Upper lobe of left lung (tissue), 6 donors: ENCODE measurements at places on chromosomes 7 and 10.

DNA sequence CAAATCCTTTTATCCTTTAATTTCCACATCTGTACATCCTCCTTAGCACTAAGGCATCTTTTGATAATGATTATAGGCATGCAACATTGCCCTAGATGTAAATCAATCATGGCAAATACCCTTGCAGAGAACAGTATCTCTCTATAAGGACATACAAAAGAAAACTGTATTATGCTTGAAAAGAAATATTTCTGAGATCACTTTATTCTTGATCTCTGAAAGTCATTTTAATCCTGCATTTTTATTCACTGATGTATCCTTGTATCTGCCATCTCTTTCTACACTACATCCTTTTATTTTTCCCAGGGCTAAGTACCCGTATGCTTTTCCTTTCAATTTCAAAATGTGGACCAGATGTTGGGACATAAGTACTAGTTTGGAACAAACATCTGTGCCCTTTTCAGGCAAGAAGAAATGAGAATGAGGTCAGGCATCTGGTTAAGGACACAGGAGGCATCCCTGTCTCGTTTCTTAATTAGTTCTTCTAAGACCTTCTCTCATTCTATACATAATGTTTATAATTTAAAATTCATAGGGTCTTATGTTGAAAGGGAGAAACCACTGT, 338.6 kb downstream of the CNTNAP2 start:
- no peak for DNase-seq

DNA sequence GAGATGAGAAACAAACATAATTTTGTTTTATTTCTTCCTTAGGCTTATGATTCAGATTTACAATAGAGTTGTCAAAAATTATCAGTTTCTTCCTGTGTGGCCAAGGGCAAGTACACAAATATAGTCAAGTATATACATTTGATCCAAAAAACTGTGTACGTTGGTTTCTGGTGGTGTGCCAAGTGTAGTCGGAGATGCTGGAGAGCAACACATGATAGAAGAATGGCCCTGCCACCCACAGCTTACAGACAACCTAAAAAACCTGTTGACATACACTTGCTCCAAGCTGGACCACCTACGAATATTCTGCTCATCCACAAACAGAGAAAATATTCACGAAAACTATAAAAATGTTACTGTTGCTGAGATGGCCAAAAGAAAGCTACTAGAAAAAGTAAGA, 890.8 kb upstream of the PHF14 start:
- no peak for DNase-seq

GRCh38 chr7:81187753-81188152, 268.9 kb upstream of the SEMA3C start:
- DNase-seq: no peak

DNA sequence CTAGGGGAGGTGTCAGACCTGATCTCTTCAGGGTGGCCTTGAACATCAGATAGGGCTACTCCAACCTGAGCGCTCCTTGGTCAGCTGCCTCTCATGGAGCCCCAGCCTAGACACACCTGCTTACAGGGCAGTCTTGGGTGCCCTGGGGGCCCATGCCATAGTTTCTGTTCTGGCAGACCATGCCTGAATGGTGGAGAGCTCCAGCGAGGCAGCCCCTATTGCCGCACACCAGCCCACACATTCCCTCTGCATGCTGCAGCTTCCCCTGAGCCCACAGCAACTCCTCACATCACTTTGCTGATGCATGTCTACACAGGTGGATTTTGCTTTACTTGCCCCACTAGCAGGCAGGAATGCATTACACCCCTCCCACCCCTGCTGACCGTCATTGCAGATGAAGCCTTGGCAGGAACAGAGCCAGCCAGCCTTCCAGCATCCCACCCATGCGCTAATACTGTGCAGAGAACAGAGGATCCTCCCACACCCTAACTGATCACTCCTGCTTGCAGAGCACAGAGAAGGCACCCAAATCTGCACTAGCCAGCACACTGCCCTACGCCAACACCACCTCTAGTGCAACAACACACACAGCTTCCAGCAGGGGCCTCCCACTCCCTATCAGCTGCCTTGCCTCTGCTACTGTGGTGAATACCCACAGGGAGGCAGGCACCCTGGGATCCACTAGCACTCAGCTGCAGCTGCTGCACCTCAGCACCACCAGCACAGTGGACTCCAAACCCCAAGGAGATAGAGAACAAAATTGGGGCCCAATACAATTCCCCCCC, 43.0 kb upstream of the GRM3 start:
- DNase-seq: peak; percentile 1

DNA sequence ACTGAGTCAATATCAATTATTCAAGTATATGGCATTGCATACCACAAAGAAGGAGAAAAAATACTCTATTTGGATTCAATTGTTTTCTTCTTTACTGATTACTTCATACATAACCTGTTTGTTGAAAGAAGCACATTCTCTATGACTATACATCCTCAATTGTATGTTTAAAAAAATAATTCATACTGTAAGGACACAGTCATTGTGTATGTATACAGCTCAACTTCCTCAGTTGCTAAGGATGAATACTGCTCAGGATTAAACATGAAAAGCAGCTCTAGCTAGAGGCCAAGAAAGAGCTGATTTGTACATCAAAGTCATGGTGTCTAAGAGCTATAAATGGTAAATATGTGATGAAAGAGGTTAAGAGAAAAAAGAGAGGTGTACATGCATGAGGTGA, 15.8 kb upstream of the BPGM start:
- no peak for DNase-seq

GRCh38 chr10:100182281-100182680, 3.5 kb downstream of the ERLIN1 start:
- peak; percentile 34 for DNase-seq

GRCh38 chr10:86648704-86649427, 5.5 kb upstream of the OPN4 start:
- peak; percentile 35 for DNase-seq

GRCh38 chr7:47379629-47380324, 202.1 kb downstream of the TNS3 start:
- DNase-seq: peak; percentile 82

DNA sequence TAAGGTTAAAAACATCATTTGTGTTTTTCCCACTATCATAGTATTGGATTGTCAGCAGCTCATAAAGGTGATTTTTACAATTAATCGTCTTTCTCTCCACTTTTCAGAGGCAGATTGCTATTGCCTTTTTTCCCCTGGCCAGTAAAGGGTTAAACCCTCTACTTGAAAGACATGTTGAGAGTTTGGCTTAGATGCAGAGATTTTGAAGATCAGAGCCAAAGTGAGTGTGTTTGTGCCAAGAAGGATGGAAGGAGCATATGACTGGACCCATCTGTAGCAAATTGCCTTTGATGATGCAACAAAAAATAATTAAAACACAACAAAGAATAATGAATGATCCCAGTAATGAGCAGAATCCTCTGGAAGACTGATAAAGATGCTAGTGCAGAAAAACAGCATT, 373.1 kb downstream of the MALRD1 start:
- no peak for DNase-seq

DNA sequence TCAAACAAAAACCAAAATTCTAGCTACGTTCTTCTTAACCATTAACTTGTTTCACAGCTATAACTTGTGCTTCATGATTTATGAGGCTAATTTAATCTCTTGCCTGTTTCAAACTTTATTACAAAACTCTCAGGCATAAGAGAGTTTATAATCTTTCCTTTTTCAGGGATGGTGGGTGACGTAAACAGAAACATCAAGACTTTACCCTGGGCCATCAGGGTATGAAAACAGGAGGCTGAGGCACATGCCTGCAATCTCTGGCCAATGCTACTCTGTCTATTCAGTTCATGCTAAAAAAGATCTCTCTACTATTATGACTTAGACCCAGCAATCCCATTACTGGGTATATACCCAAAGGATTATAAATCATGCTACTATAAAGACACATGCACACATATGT, 55.9 kb upstream of the VWC2 start:
- DNase-seq: no peak

- DNase-seq: no peak
Measured at GRCh38 chr7:159155410-159155809, 10.7 kb upstream of the VIPR2 start.

DNA sequence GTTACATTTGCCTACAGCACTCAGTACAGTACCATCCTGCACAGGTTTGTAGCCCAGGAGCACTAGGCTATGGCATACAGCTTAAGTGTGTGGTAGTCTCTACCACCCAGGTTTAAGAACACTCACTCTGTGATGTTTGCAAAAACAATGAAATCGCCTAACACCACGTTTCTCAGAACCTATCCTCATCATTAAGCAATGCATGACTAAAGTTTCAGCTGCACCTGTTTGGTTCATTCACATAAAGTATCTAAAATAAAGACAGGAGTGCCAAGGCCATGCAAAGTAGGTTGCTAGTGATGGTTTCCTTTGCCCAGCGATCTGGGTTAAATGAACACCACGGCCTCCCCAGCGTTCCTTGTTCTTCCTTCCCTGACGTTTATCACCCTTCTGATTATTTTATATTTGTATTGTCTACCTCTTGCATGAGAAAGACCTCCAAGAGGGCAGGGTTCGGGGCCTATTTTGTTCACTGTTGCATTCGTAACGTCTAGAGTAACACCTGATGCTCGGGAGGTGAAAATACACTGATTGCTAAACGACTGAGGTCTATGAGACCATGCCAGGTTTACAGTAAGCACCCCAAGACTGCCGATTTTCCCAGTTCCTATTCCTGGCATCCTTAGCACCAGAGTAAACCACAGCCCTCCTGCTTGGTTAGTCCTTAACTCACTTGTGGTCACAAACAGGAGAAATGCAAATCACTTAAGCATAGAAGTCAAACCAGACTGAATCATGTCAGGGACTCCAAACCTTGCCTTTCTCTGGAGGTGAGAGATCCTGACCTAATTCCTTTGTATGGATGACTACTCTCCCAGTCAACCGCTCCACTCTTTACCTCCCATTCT, 204.1 kb upstream of the NFE2L3 start:
- DNase-seq: no peak

DNA sequence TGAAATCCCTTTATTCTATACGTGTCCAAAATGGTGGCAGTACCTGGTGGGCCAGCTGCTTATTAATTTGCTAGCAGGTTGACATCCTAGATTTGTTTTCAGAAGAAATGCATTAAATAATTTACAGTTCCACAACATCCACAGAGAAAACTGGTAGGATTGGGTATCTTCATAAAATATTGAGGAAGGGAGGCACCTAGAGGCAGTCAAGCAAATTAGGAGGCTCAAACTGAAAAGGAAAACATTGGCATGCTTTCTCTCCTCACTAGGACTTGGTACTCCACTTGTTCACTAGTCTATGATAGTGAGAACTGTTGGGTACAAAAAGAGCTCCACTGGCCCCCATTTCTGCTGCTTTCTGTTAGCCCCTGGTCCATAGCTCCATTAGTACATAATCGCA, 18.3 kb upstream of the LRGUK start:
- no peak for DNase-seq

DNA sequence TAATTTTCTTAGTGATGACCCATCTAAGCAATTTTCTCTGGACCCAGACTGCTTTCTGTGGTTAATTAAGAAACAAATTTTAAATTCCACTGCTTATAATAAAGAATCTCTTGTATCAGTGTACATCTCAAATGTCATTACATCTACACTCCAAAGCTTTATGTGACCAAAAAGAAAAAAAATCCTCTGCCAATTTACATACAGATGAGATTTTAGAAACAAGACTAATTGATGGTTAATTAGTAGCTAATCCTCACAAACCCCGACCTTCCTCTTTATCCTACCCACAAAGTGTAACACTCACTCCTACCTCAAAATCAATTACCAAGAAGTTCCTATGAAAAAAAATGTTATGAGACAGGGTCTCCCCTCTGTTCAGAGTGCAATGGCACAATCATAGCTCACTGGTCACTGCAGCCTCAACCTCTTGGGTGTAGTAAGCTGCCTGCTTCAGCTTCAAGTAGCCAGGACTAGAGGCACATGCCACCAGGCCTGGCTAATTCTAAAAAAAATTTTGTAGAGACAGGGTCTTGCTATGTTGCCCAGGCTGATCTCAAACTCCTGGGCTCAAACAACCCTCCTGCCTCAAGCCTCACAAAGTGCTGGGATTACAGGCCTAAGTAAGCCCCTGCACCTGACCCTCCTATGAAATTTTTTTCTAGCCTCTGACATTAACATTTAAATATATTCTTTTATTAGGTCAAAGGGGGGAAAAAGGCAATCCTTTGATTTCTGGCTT, 14.8 kb downstream of the KIF5B start:
- no peak for DNase-seq

GRCh38 chr7:33392148-33392547, 262.8 kb downstream of the BBS9 start:
- no peak for DNase-seq

DNA sequence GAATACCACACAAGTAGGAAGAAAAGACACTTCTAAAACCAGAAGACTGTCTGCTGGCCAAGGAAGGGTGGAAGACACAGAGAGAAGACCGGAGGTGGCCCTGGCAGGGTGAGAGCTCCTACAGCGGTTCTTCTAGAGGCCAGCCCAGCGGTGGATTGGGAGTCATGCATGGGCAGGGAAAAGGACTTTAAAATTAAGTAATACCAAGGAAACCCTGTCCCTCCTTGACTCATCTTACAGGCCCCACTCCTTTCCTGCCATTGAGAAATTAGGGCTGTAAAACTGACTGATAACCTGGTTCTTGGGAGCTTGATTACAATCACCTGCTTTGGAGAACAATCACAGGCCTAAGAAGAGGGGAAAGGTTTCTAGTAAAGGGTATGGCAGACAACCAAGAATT, 16.1 kb downstream of the CALML3 start:
- no peak for DNase-seq

DNA sequence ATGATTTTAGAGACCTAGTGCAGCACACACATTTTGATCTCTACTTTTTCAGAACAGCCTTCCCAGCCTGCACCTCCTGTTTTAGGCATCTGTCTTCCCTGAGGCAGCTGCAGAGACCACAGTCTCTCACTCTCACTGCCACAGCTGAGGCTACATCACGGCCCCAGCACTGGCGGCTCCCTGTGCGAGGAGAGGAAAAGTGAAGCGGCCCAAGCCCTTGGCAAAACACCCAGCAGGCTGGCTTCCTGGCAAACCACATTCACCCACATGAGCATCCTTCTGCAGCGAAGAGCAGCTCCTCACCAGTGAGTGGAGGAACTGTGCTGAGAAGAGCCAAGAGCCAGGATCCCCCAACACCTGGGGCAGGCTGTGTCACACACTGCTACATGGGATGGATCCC, 14.0 kb downstream of the HUS1 start:
- DNase-seq: no peak

DNA sequence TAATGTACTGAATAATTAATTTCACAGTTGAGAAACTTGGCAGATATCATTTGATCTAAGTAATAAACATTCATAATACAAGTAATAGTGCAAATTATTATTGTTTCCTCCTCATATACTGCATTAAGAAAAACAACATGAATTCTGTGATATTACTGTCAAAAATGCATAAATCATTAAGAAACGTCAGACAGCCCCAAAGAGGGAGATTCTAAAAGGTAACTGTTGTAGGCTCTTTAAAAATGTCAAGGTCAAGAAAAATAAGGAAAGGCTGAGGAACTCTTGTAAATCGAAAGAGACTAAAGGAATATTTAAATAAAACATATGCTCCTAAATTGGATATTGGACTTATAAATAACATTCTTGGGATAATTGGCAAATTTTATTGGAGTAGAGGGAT, 67.9 kb downstream of the CABCOCO1 start:
- DNase-seq: no peak
